Activated CD4-positive, alpha-beta T cell treated with anti-CD3 and anti-CD28 coated beads, Interleukin-2, amount 50 U/mL, for 16 hours (primary cell): ENCODE measurements at places on chromosomes 6 and 20.

GRCh38 chr20:46694484-46694883 lies 5.2 kb upstream of the TP53RK start:
- peak; percentile 16 for DNase-seq

- DNase-seq, result no peak
These were observed 239.8 kb downstream of the CDC5L start for GRCh38 chr6:44627091-44627882.

DNA sequence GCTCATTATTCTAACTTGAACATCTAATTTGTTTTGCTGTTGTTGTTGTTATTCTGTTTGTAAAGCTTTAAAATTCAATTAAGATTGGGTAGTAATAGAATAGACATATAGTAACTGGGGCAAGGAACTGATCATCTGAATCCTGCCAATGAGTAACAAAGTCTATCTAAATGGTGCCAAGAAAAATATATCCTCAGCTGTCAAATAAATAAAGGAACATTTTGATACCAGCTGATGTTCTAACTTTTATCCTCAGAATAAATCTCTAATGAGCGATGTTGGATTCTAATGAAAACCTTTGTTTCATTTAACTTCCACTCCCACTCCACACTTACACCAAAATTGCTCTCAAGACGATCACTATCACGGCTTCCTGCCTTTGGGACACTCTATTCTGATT lies 210.9 kb downstream of the TINAG start:
- DNase-seq, result no peak

GRCh38 chr6:31659649-31660380 lies 763 bp downstream of the C6orf47 start:
- peak; percentile 48 for DNase-seq

DNA sequence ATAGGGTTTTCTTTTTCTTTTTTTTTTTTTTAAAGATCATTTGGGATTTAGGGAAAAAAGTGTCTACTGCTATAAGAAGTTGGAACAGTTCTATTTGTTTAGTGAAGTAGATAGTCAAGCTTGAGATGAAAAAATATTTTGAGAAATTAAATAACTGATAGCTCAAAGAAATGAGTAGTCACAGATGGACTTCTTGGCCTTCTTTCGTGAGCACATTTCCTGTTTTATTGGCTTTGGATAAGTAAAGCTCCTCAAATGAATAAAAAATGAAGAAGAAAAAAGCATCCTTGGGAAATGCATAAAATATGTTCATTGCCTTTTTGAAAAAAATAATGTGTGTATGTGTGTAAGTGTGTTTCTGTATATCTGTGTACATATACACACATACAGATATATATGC lies 515.9 kb downstream of the GRIK2 start:
- no peak for DNase-seq

DNA sequence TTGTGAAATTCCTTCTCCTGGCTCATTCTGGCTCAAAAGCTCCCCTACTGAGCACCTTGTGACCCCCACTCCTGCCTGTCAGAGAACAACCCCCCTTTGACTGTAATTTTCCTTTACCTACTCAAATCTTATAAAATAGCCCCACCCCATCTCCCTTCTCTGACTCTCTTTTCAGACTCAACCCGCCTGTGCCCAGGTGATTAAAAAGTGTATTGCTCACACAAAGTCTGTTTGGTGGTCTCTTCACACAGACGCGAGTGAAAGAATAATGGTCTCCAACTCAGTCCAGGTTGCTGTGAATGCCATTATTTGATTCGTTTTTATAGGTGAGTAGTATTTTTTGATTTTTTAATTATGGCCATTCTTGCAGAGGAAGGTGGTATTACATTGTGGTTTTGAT lies 414.1 kb upstream of the FKBP1C start:
- no peak for DNase-seq

GRCh38 chr6:168712993-168713392 lies 272.0 kb downstream of the SMOC2 start:
- no peak for DNase-seq

- DNase-seq, result peak; percentile 53
These were observed 21.0 kb downstream of the SRSF3 start for GRCh38 chr6:36615018-36615761.

DNA sequence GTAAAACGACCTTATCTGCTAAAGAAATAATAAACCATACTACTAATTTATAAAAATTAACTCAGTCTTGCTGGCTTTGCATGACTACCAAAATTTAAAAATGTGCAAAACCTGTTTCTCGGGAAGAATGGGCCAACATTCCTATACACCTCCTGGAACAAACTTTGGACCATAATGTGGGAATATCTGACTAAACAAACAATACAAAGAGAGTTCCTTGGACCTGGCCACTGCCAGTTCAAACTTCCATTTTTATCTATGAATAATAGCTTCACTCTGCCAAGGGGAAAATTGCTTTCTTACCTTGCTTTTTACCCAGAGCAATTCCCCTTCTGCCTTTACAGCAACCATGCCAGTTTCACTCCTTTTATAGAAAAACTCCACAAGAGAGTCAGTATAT lies 38.7 kb upstream of the POU5F1 start:
- no peak for DNase-seq

DNA sequence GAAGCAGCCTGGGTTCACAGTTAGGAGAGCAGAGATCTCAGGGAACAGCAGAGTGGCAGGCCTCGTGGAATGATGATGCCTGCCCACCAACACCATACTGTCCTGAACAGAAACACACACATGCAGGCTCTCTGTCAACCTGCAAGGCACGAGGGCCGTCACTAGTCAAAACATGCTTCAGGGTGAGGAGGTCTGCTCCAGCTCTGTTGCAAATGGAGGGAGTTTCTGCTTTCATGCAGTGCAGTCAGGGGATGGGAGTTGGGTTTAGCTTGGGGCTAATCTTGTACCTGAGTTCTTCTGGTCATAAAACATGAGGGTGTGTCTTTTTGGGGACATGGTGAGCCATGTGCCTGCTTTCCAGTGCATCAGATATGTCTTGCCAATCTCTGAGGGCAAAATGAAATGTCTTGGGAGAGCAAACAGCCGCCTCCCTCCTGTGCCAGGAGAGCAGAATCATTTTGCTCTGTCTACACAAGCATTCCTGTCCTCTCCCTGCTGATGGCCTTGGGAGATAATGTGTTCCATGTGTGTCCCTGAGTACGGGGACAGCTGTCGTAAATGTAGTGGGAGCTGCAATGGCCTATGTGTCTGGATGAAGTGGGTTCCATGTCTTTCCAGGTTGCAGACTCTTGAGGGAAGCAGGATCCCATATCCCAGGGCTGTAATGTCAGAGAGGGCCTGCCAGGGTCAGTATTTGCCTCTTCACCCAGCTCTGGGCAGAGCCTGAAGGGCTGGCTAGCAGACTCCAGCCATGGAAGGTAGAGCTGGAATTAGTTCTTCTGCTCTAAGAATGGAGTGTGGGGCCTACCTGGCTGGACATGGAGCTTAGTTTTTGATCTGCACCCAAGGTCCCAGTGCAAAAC lies 40.6 kb downstream of the MAFB start:
- no peak for DNase-seq

DNA sequence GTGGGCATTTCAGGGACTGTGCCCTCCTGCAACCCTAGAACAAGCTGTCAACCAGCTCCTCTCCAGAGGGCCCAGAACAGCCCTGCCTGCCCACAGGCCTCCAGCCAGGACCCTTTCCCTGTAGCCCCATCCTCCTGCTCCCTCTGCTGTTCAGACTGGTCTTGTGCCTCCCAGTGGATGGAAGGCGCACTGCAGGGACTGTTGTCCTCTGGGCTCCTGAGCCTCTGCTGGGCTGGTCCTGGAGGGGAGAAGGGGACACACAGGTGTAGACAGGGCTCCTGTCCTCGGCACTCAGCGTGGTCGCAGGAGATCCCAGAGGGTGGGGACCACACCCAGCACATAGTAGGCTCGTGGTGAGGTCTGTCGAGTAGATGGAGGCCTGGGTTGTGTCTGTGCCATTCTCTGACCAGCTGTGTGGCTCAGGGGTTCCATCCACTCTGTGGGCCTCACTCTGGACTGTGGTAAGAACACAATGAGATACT lies 11.5 kb downstream of the ITPR3 start:
- peak; percentile 46 for DNase-seq

GRCh38 chr6:45584127-45584526 lies 206.4 kb upstream of the SUPT3H start:
- DNase-seq, result peak; percentile 63

DNA sequence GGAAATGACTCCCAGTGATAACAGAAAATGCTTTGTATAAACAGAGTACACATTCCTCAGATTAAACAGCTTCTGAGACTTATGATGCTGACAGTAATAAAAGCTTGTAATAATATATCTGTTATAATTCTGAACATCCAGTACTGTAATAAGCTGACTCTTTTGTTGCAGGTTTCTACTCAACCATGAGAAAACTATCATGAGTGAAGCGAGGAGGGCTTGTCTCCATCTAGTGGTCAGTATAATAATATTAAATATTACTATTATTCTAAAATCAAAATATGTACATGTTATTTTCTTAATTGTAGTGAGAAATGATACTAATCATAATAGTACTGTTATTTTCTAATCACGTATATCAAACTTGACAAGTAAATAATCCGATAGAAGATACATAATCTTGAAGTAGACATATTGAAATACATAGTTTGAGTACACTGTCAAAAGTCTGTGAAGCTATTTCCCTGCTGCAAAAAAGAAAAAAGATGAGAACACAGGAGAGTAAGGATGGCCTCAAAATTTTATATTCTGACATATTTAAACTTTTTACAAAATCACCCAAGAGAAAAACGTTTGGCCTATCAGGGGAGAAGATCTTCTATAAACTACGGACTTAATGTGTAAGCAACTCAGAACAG lies 183.1 kb downstream of the MOXD1 start:
- DNase-seq, result no peak

DNA sequence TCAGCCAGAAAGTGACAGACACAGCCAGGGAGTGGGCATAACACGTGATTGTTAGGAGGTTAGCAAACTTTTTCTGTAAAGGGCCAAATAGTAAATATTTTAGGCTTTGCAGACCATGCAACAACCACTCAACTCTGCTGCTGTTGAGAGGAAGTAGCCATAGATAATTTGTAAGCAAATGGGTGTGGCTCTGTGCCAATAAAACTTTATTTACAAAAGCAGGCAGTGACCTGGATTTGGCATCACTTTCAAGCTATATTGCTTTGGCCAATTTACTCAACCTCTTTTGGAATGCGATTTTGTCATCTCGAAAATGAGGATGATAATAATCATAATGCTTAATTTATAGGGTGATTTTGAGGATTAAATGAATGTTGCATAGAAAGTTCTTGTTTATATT lies 152.6 kb downstream of the TSHZ2 start:
- DNase-seq, result no peak

- DNase-seq, result no peak
These were observed 33.2 kb upstream of the IGF2R start for GRCh38 chr6:159935633-159936032.

DNA sequence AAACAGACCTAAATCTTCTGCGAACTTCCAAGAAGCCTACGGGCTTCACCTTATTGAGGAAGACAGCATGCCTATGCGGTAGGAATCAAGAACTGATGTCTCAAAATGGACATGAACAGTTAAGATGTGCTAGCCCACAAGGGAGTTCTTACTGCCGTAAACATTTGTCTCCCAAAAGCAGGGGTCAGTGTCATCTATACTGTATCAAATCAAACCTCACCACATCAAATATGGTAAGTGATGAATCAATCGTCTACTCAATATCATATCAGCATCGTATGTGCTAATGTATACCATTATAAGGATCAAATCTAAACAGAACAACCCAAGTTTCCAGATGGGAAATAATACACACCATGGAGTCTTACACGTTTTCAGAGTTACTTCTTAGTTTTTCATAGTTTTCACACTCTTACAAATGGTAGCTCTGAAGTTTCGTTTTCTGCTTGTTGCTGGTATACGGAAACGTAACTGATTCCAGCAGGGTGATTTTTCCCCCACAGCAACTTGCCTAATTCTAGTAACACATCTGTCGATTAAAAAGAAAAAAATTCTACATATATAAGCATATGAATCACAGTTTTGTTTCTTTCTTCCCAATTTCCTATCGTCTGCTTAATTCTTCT lies 12.6 kb downstream of the RRBP1 start:
- no peak for DNase-seq

DNA sequence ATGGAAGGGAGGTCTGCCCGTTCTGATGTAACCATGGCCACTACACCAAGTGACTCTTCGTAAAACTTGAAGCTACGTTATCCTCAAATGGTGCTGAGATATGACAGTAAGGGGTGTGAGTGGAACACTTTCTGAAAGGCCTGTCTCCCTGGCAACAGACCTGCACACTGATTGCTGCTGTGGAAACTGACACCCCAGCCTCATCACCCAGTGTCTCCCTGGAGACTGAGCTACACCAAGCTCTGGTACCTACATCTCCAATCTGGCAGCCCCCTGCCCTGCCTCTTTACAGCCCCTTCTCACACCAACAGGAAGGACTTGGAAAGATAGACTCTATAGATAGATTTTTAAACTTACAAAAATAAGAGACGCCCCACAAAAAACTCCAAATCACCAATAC lies 13.2 kb downstream of the PI16 start:
- DNase-seq, result no peak

- DNase-seq, result no peak
These were observed 22.0 kb upstream of the EYS start for GRCh38 chr6:65728879-65729479.

DNA sequence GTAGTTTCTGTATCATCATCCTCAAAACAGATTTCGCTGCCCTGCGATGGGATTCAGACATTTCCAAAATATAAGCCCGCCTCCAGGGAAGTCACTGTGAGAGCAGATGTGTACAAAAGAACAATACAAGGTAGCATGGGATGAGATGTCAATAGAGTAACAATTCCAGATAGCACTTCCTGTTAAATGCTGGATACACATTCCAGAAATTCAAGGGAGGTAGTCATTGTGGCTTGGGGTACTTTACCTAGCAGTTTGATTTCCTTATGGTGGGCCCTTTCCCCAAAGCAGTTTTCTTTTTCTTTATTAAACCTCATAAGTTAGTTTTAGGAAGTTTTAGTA lies 2.5 kb downstream of the RNF217 start:
- no peak for DNase-seq

DNA sequence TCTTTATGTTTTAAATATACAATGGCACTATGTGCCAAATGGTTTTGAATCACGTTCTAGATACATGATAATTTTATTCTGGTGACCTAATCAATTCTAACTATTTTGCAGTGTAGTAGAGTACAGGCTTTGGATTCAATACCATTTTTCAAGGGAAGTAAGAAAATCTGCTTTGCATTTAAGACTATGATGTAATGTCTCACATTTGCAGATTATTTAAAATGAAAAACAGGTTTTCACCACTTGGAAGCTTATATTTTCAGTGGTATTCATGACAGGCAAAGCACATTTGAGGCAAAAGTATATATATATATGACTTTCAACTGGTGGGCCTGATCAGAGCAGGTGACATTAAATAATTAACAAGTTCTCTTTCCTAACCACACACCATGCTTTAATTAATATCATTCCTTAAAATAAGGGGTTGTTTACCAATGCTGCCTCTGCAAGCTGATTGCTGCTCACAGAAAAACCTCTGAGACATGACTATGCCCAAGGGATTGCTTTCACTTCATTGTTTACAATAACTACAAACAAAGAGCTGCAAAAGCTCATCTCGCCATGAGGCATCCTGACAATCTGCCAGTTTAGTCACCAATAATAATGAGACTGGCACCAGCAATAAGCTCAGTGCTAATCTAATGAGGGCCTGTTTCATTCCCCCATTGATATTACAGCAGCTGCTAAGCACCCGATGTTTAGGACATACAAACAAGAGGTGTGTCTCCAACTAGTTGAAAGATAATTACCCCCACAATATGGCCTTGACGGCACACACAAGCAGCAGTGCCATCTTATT lies 1176.0 kb upstream of the GJE1 start:
- no peak for DNase-seq
